ENCODE measurements at places on chromosomes 11 and 22.

DNA sequence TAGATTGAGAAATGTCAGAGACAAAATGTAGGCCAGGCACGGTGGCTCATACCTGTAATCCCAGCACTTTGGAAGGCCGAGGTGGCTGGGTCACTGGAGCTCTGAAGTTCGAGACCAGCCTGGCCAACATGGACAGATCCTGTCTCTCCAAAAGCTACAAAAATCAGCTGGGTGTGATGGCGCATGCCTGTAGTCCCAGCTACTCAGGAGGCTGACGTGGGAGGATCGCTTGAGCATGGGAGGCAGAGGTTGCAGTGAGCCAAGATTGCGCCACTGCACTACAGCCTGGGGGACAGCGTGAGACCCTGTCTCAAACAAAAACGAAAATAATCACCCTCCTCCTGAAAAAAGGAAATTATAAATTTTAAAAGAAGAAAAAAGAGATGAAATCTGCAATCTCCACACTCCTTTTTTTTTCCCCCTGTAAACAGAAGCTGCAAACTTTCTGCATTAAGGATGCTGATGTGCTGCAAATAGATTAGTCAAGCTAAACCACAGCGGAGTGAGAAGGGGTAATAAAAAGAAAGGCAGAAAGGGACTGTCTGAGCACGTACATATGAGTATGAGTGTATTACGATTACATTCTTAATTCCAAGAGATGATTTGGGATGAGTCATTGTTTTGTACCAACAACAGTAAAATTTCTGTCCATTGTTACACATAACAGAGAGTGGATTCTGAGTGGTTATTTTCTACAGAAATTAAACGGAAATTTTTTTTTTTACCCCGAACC lies 87.3 kb downstream of the SIK3 start:
- no peak for DNase-seq

DNA sequence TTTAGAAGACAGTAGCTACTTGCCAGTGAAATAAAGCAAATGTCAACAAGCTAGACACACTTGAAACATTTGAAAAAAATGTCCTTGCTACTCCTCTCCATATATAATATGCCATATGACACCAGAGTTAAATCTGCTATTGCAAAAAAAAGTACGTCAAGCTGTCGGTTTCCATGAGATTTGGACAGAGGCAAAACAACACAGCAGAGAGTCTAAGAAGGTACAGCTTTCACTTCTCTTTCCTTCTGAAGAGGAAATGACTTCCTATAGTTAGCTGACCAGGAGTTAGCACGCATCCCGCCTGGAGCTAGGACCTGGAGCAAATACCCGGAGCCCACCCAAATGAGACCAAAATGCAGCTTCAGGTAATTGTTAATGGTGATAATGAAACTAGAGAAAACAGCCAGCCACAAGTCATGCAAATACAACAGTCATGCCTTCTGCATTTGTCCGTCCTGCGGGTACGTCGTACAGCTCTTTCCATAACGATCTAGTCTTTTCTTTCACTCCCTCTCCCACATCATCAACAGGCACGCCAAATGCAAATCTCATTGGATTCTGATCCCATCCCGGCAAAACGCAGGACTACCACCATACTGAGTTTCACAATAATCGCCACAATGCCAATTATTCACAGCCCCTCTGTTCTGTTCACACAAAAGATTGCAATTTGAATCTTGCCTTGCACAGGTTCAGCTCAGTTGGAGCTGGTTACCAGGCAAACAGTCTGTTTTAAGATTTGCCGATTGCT lies 395.0 kb upstream of the CCDC90B start:
- DNase-seq, result no peak

- peak; percentile 23 for DNase-seq
These were observed 72.7 kb downstream of the FEZ1 start for GRCh38 chr11:125423247-125423849.

DNA sequence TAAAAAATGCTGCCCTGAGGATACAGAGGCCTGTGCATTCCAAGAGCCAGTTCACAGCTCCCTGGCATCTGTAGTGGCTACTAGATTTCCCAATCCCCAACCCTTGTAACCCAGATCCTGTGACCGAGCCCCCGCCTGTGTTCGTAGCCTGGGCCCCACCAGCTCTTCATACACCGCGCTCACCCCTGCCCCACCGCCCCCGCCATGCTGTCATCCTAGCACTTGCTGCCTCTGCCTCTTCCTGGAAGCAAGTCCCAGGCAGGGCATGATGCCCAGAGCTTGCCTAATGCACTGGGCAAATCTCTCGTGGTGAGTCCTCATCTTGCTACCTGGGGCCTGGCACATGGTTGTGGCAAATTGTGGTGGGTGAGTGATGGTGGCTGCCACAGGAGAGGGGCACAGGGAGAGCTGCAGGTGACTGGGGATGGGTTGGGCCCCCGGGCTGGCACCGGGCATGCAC lies 7.1 kb downstream of the MGAT3 start:
- no peak for DNase-seq

GRCh38 chr11:86072211-86072610 lies 3.3 kb upstream of the PICALM start:
- no peak for DNase-seq
